ENCODE measurements at places on chromosomes 6 and 20.

- no peak for DNase-seq
Observed at GRCh38 chr6:151963001-151963400, 155.5 kb downstream of the ESR1 start.

DNA sequence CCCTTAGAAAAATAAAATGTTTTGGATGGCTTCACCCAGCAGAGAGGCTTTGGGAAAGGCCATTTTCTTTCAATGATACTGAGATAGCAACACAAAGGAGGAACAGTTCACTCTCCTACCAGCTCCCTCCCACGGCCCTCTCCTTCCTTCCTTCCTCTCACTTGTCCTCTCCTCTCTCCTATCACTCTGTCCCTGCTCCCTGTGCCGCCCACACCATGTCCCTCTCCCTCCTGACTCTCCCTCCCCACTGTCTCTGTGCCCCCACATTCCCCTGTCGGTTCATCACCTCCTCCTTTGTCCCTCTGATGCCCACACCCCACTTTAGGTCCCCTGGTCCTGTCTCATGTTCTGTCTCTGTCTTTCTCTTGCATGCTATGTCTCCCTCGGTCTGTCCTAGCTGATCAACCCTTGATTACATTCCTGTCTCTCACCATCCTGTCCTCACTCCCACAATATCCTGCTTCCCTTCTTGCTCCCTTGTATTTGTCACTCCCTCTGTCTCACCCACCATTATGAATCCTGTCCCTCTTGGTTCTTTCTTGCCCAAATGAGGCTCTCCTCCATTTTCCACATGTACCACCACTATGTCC lies 30.1 kb downstream of the ELMO2 start:
- DNase-seq = no peak

- DNase-seq = no peak
Observed at GRCh38 chr6:163077134-163077533, 337.4 kb upstream of the QKI start.

- DNase-seq = no peak
Observed at GRCh38 chr20:53258741-53259140, 286.6 kb downstream of the TSHZ2 start.
